Thoracic aorta endothelial cell (primary cell): ENCODE measurements at places on chromosomes 4 and X. TPM values are rescaled to one million over a fixed set of nuclear protein-coding genes. Genes with fewer than 3 reads are reported as not detected.

Gene FRMPD3
- total RNA-seq = not detected in 2 replicates

Gene PHOX2B
- not detected in 2 replicates for total RNA-seq

Gene GPC3
- not detected in 2 replicates for total RNA-seq

Gene LRIT3
- total RNA-seq = 0.07 and 0.13 TPM in 2 replicates

Gene CTAG1A
- not detected in 2 replicates for total RNA-seq

Gene ABLIM2
- 0.36 and 0.80 TPM in 2 replicates for total RNA-seq

Gene FHL1
- total RNA-seq = 43.4 and 79.4 TPM in 2 replicates

Gene SHROOM3
- total RNA-seq = 5.1 and 10.2 TPM in 2 replicates

Gene MAB21L2
- total RNA-seq = 2.8 TPM in 1 of 2 replicates, not detected in the other

Gene MAGEC1
- total RNA-seq = not detected in 2 replicates

Gene TENM3
- total RNA-seq = 22.9 and 25.7 TPM in 2 replicates

Gene SCRG1
- total RNA-seq = under 0.01 and 0.07 TPM in 2 replicates

Gene GABRA4
- not detected in 2 replicates for total RNA-seq

Gene SOWAHD
- total RNA-seq = not detected in 2 replicates

Gene LIMCH1
- 16.8 and 27.4 TPM in 2 replicates for total RNA-seq

Gene NALF2
- not detected in 2 replicates for total RNA-seq

Gene APLN
- total RNA-seq = 132 and 170 TPM in 2 replicates

Gene GYPA
- not detected in 2 replicates for total RNA-seq

Gene DACH2
- total RNA-seq = not detected in 2 replicates

Gene SLC2A9
- total RNA-seq = 0.86 and 1.3 TPM in 2 replicates

Gene USP27X
- 2.7 and 3.1 TPM in 2 replicates for total RNA-seq
